ENCODE measurements at places on chromosomes 4 and X. TPM values are rescaled to one million over a fixed set of nuclear protein-coding genes. Genes with fewer than 3 reads are reported as not detected.

The LGI2 gene
- 0.53 TPM for total RNA-seq

The BTC gene
- 20.6 TPM for total RNA-seq

The PNMA6A gene
- total RNA-seq = 2.6 TPM

DNA sequence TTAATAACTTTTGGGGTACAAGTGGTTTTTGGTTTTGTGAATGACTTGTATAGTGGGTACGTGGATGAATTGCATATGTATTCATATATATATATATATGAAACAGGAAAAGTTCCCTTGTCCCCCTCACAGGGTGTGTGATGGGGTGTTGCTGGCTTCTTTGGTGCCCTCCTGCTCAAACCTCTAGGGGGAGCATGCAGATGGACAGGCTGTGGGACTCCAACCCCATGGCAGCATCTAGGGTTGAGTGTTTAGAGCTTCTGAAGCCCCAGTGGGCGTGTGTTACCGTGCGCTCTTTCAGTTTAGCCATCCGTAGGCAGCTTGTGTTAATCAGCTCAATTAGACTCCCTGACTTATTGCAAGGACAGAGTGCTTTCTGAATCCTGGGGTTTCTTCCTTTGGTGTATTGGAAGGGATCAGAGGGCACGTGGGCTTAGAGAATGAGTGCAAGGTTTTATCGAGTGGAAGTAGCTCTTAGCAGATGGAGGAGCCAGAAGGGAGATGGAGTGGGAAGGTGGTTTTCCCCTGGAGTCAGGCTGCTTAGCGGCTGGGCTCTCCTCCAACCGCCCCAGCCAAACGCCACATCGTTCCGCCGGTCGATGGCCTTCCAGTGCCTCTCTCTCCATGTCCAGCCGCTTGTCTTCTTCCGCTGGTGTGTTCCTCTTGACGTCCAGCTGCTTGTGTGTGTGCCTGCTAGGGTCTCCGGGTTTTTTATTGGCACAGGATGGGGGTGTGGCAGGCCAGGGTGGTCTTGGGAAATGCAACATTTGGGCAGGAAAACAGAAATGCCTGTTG is 674.4 kb upstream of the LCORL start:
- DNase-seq = no peak

GRCh38 chr4:151905197-151905596 is 144.4 kb upstream of the GATB start:
- no peak for DNase-seq
